ENCODE measurements at places on chromosomes 6 and 20.

DNA sequence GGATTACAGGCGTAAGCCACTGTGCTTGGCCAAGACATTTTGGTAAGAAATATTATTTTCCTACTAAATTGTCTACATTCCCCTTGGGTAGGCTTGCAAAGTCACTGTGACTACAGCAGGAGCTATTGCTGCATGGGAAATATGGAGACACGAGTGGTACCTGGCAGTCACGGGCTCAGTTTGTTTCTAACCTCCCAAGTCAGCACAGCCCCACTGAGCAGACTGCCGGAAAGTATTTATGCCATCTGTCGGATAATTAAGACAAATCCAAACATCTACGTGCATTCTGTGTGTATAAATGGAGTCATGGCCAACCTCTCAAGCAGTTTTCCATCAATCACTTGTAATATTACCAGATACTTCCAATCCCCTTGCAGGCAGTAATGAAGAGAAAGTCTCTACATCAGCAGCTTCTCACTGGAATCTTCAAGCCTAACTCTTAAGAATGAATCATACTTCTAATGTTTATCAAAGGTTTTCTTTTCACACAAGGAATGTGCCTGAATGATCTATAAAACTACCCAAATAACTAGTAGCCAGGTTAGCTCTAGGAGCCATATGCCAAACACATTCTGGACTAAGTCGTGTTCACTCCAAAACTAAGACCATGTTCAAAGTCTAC lies 20.1 kb downstream of the PSMB1 start:
- no peak for DNase-seq

- peak; percentile 1 for DNase-seq
Observed at GRCh38 chr6:159217595-159218275, 48.5 kb downstream of the FNDC1 start.

DNA sequence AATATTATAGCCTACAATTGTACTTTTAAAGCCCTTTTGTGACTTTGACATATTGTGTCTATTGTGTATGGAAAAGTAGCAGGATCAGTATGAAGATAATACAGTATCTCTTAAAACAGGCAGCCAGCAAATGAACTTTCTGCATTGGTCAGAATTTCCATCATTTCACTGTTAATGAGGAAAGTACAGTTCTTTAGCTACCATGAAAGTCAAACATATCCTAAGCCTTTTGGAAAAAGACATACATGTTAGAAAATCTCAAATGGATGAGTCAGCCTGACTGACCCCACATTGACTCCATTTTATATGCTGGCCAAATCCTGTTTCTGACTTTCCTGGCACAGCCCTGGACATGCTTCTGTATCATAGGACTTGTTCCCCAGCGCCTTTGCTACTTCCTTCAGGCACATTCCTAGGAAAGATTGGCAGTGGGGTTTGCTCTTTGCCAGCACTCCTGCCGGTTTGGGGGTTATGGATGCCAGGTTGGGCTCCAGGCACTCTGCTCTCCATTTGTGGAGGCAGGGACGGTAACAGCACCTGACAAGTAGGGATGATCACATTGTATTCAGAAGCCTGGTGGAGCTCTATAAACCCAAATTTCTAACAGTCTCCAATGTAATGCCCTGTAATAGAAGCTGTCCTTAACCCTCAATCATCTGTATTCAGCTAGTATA lies 43.7 kb downstream of the TOP1 start:
- DNase-seq, result no peak

- no peak for DNase-seq
Observed at GRCh38 chr6:83062225-83062624, 3.4 kb downstream of the UBE3D start.

DNA sequence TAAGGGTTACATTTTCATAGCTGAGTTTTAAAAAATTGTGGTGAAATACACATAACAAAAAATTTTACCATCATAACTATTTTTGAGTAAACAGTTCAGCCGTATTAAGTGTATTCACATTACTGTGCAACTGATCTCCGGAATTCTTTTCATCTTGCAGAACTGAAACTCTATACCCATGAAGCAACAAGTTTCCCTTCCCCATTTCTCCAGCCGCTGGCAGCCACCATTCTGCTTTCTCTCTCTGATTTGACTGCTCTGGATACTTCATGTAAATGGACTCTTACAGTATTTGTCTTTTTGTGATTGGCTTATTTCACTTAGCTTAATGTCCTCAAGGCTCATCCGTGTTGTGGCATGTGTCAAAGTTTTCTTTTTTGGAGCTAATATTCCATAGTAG lies 341.6 kb downstream of the QKI start:
- DNase-seq, result no peak

- DNase-seq, result peak; percentile 27
Observed at GRCh38 chr6:20572940-20573339, 38.7 kb downstream of the CDKAL1 start.

GRCh38 chr6:71982389-71982788 lies 96.0 kb downstream of the RIMS1 start:
- no peak for DNase-seq

DNA sequence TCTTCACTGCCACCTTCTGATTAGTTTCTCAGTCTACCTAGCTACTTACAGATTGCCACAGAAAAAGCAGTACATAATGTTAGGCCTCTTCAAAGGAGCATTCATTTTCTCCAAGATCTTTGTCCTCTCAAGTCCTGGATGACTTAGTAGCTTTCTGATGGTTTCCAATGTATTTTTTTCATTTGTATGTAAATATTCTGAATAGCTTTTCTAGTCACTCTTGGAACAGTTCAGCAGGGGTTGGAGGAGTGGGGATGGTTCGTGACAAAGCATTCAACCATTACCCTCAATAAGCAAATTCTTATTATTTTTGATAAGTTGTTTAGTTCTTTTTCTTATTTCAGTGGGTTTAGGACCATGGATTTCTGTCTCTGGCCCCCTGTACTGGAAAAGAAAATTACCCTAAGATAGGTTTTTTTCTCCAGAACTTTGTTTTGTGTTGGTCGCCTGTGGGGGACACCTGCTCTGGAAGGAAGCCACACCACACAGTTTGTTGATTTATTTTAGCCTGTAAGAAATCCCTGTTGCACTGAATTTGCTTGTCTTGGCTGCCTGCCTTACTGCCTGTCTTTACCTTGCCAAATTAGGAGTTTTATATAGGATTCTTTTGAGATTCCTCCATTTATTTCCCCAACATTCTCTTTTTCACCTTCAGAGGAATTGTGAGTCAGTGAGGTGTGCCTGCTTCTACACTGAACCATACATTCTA lies 247.9 kb downstream of the RFPL4B start:
- no peak for DNase-seq

DNA sequence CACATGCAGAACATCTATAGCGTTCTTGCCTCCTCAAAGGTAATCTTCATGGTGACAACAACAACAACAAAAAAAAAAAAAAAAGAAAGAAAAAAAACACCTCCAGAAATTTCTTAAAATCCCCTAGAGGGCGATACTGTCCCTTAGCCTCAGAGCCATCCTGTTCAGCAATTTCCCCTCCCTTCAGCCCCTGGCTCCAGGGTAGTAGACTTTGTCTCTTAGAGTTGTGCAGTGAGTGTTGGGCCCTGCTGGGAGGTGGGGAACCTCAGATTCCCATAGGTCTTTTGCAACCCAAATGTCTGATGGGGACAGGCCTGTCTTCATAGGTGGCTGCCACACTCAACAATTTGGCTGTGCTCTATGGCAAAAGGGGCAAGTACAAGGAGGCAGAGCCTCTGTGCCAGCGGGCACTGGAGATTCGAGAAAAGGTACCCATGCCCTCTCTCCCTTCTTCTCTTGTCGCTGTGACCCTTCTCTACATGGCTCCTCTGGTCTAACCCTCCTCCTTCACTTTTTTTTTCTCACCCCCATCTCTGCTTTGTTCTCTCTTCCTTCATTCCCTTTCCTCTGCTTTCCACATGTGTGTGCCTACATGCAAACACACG lies 6.0 kb upstream of the PTK7 start:
- DNase-seq, result peak; percentile 47

DNA sequence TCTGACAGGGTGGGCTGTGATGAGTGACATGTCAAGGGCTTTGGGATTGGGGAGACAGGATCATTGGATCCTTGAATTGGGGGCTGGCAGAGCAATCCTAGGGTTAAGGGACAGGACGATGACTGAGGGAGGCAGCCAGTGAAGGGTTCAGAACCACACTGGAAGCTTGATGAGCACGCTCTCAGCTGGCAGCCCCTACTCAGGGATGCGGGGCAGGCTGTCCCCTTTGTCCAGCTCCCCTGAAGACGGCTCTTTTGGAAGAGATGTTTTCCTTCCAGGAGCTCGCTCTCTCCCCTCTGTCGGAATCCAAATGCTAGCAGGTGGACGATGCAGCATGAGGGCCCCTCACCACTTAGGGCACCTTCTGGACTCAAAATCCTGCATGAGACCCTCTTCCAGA lies 8.4 kb downstream of the TGM3 start:
- no peak for DNase-seq

DNA sequence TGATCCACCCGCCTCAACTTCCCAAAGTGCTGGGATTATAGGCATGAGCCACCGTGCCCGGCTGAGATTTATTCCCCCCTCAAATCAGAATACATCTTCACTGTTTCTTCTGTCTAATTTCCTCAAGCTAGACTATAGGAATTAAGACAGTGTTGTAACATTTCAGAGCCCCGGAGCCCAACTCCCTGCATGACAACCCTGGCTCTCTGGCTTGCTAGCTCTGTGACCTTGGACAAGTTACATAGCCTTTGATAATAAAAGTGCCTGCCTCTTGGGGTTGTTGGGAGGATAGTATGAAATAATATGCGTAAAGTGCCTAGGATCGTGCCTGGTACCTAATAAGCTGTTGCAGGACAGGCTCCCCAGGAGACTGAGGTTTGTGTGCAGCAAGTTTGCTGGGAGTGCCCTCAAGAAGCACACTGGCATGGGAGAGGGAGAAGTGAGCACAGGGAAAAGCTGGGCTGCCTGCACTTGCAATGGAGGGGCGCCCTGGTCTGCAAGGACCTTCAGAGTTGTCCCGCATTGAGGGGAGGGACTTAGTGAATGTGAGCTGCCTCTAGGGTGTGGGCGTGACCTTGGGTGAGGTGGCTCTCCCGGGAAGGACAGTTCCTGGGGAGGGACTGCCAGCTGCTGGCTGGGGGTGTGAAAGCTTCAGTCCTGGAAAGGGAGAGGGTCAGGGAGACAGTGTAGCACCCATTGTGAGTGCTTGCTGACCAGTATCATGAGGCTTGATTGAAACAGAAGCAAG lies 43.4 kb downstream of the TAF8 start:
- no peak for DNase-seq

GRCh38 chr20:835608-836045 lies 2.1 kb downstream of the FAM110A start:
- no peak for DNase-seq

GRCh38 chr6:12288211-12288618 lies 1.9 kb upstream of the EDN1 start:
- DNase-seq, result no peak

DNA sequence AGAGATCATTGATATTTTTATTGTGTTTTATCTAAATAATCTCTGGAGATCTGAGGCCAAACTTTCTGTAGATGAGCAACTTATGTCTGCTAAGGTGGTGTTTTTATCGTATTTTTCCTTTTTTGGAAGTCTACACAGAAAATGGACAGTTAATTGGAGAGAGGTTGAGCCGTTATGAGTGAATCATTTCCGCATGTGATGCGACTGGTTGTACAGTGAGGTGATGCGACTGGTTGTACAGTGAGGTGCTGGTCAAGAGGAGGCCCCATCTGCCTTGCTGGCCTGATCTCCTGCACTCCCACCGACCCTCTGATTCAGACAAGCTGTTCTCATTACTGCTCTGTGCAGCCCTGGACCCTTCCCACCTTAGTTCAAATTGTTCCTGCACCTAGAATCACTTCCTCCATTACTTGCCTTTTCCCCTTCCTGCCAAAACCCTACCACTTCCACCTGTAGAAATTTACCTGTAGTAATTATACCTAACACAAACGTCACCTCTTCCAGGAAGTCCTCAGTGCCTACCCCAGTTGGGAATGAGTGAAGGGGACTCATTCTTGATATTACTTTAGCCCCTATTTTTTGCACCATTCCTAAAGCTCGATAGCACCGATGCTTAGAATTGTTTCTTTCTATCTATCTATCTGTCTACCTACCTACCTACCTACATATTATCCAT lies 100.3 kb downstream of the ZDHHC14 start:
- no peak for DNase-seq

DNA sequence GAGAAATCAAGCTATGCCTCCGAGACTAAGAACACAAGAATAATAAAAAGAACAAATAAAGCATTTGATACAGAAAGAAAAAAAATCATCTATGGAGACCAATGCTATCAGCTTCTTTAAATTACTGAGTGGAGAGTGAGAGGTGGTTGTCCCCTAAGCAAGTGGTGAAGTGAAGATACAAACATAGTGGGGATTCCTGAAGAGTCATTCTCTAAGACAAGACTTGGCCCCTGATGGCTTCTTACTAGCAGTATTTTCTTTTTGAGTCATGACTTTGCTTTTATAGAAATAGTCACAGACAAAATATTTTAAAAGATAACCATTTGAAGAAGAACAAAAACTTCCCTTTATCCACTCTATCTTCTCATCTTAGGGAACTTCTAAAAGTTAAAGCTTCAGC lies 261.4 kb upstream of the PRDM1 start:
- DNase-seq, result no peak

DNA sequence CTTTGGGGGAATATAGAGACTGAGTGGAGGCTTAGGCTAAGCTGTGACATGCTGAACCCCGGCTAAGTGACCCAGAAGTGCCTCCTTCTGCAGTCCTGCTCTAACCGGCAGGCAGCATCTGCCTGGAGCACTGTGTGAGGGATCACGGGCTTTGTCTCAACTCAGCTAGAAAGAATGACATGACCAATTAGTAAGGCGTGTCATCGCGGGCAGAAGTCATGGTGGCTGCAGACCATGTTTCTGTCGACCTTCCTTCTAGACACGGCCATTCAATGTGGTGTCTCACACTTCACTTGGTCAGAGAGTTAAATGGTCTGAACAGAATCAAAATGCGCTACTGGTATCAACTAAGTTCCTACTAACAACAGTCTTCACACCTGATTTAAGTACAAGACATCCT lies 35.0 kb downstream of the HUS1B start:
- DNase-seq, result no peak

GRCh38 chr6:69900869-69901268 lies 34.5 kb downstream of the COL19A1 start:
- DNase-seq, result no peak

GRCh38 chr6:33577718-33578117 lies 2.4 kb downstream of the BAK1 start:
- DNase-seq, result no peak

DNA sequence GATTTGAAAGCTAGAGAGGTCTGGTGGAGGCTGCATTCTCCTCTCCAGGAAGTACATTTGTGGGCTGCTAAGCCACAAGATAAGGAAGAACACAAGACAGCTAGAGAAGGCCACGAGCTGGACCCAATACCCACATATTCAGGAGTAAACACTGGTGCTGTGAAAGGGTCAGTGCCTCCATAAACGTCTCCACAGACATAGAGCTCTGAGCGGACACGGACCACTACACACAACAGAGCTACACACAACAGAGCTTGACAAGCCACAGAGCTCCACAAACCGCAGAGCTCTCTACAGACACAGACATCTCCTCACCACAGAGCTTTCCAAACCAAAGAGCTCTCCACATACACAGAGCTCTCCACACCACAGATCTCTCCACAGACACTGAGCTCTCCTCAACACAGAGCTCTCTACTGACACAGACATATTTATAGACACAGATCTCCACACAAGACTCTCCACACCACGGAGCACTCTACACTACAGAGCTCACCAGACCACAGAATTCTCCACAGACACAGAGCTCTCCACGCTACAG lies 51.9 kb downstream of the ERMARD start:
- DNase-seq, result no peak
